ENCODE measurements at places on chromosomes 4 and X. TPM values are rescaled to one million over a fixed set of nuclear protein-coding genes. Genes with fewer than 3 reads are reported as not detected.

NOX1 gene
- not detected for total RNA-seq

ITGB1BP2 gene
- total RNA-seq: 1.1 TPM

WDFY3 gene
- total RNA-seq: 52.7 TPM

GRK4 gene
- 6.3 TPM for total RNA-seq
